ENCODE measurements at places on chromosomes 1 and 21.

DNA sequence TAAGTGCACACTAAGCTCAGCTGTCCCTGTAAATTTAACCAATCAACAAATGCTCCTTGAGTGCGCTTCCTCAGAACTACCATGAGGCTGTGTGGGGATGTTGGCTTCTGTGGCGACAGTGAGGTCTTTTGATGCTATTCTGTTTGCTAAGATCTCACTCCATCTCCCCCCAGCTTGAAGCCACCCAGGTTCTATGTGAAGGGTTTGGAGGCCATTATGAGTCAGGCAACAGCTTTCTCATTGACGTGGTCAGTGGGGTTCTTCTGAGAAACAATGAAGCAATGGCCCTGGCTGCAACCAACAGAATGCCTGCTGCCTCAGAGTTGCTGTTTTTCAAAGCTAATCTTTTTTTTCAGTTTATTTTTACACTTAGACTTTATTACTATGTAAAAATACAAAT lies 205.5 kb downstream of the PTBP2 start:
- no peak for DNase-seq

DNA sequence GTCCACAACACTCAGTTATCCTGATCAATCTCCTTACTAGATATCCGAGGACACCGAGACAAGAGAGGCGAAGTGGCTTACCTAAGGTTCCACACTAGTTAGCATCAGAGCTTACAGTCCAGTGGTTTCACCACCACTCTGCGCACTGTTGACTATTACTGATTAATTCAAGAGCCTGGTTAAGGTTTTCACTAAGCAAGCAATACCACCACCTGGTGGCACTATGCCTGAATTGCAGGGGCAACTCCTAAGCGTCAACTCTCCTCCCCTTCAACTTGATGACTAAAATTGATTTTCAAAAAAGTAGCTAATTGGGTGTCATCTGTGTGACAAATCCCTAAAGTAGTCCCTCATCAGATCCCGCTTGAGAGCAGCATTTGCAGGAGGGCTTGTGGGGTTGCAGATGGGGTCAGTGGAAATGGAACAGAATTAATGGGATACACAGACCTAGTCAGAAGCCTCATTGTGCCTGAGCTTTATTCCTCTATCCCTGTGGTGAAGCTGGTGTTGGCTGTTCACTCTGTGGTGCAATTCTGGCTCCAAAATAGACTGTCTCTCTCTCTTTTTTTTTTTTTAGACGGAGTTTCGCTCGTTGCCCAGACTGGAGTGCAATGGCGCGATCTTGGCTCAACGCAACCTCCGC lies 9.1 kb downstream of the TTC22 start:
- peak; percentile 54 for DNase-seq

- DNase-seq, result no peak
These were observed 81.5 kb upstream of the EDEM3 start for GRCh38 chr1:184836141-184836540.

DNA sequence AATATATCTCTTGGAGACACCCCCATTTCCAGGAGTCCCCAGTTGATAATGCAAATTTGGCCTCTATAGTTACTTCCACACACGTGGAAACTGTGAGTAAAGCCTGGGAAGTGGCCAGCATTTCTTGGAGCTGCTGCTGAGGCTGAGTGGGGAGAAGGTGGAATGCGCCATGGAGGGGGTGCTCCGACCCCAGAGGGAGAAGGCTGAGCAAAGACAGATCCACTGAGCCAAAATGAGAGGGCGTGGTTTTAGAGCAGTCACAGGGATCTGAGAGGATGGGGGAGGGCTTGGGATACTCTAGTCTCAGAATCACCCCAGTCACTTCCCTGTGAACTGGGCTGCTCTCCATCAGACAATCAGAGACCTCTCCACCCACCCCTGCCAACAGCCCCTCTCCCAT lies 38.7 kb downstream of the TRIM62 start:
- DNase-seq, result no peak

DNA sequence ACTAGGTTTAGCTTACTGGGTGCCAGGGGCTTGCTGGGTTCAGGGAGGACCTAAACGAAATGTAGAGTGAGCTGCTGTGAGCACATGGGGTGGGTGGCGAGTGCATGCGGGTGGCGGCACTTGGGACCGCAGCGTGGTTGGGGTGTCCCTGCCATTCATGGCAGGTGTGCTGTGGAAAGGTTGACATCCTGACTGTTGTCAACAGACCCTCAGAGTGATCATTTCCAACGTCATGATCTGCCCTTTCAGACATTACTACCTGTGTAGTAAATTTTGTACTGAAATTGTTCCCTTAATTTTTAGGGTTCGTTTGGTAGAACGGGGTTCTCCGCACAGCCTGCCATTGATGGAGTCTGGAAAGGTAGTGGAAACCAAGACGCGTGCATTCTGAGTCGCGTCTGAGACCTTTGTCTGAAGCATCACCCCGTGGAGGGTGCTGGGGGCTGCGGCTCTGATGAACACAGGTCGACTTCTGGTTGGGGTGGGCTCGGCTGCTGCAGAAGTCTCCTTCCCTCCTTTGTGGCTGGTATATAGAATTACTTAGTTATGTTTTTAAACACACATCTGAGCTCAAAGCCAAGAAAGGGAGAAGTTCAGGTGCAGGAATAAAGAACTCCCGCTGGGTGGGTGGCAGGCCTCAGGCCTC lies 43.3 kb downstream of the S100B start:
- no peak for DNase-seq

- no peak for DNase-seq
These were observed 29.6 kb downstream of the NBPF3 start for GRCh38 chr1:21469581-21469980.

GRCh38 chr1:242467556-242468145 lies 56.8 kb downstream of the PLD5 start:
- peak; percentile 59 for DNase-seq

- no peak for DNase-seq
These were observed 56.7 kb downstream of the SRSF11 start for GRCh38 chr1:70277875-70278274.

DNA sequence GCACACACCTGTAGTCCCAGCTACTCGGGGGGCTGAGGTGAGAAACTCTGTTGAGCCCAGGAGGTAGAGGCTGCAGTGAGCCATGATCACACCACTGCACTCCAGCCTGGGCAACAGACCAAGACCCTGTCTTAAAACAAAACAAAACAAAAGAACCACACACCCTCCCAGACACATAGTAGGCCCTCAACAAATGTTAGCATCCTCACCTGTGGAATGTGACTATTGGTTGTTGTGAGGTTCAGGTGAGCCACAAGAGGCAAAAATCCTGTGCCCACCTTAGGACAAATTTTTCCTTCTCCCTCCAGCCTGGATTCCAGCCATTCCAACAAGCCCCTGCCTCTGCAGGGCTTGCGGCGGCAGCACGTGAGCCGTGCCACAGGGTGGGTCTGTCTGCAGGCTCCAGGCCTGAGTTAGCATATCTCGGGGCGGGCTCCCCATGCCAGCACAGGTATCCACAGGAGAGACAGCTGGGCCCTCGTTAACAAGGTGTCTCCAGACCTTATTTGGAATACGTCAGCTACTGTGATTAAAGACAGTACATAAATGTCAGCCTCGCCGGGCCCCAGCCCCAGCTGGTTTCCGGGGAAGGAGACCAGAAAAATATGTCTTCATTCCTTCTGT lies 17.4 kb downstream of the C1QB start:
- DNase-seq, result no peak

DNA sequence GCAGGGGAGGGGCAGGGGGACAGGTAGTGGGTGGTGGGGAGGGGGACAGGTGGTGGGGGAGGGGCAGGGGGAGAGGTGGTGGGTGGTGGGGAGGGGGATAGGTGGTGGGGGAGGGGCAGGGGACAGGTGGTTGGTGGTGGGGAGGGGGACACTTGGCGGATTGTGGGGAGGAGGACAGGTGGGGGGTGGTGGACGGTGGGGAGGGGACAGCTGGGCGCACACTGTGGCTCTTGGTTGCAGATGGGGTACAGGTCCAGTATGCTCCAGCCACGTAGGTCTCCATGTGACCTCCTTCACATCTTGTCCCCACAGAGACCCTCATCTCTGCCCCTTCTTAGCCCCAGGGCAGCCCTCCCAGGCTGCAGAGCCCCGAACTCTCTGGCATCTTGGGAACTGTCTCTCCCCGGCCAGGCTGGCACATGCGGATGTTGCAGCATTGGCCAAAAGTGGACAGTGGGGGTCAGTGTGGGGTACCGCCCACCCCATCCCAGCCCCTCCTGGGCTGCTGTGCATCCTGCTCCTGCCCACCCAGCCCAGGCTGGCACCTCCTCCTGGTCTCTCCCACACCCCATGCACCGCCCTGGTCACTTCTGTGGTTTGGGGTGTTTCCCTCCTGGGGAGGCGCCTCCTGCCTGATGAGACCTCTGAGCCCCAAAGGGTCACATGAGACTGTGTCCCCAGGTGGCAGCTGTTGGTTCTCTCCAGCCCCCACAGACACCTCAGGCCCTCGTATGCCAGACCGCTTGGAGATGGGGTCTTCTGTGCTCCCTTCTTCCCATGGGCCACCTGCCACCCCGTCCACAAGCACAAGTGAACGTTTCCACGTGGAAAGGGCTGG lies 7.6 kb upstream of the SLC19A1 start:
- no peak for DNase-seq

GRCh38 chr1:209937996-209938959 lies at the start of gene SYT14:
SYT14 (plus strand) TSS chr1:209938217; CDS start chr1:209938265, 48 bp downstream.
- peak; percentile 59 for DNase-seq

- DNase-seq, result no peak
These were observed 17.7 kb upstream of the RAB3B start for GRCh38 chr1:52008071-52008809.

GRCh38 chr21:31548688-31549087 lies 110.8 kb upstream of the SOD1 start:
- DNase-seq, result no peak

DNA sequence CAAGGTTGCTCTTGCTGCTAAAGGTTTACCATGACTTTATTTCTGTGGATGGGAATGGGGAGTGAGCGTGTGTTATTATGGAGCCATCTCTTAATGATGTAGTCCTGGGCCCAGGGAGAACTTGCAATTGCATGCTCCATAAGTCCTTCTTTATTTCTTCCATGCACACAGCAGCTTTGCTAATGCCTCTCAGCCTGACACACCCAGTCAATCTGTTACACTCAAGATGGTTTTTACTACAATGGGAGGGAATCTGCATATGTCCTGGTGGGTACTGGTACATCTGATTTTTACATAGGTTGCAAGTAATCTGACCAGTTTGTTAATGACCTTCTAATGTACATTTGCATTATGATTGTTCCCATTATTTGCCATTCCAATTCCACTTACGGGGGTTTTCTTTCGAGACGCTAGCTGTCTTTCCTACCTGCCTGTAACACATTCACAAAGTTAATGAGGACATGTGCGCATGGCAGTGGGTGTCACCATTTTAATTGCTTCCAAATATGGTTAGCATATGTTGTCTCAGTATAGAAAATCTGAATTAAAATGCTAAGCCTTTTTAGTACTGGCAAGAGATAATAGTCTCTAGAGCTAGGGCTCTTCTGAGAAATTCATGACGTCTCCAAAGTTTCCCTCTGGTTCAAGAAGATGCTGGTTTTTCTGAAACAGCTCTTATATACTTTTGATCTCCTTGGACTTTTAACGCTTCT lies 188.2 kb downstream of the GRIK1 start:
- no peak for DNase-seq

DNA sequence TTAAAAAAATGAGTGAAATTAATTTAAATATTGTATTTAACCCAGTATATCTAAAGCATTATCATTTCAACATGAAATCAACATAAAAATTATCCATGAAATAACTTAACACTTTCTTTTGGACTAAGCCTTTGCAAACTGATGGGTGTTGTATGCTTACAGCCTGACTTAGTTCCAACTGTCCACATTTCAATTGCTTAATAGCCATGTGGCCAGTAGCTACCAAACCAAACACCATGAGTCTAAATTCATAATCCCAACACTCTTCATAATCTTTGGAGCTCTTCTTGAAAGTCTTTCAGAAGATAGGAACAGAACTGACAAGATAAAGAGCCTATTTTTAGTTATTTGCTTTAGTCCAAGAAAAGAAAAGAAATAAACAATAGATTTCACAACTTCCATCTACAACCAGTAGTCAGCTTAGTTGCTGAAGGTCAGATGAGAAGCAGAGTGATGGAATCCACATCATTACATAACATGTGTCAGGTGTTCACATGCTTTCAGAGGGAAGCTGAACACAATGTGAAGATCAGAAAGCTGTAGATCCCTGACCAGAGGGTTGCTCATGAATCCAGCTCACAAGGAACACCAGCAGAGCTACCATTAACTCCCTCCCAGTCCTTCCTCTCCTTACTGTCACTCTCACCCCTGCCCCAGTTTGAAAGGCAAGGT lies 144.0 kb upstream of the ZNF648 start:
- no peak for DNase-seq

DNA sequence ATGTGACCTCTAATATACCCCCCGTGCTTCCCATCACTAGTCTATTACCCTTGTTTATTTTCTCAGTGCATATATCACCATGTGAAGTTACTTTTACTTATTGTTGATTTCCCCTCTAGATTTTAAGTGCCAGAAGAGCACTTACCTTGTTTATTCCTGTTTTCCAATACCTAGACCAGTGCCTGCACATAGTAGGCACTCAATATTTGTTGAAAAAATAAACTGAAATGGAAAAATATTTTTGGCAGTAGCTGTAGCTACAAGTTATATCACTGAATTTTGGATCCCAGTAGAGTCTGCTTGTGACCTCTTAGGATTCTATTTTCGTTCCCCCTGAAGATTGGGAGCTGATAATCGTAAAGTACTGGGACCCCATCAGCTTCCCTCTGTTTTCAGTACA lies 32.0 kb upstream of the FOXE3 start:
- no peak for DNase-seq

DNA sequence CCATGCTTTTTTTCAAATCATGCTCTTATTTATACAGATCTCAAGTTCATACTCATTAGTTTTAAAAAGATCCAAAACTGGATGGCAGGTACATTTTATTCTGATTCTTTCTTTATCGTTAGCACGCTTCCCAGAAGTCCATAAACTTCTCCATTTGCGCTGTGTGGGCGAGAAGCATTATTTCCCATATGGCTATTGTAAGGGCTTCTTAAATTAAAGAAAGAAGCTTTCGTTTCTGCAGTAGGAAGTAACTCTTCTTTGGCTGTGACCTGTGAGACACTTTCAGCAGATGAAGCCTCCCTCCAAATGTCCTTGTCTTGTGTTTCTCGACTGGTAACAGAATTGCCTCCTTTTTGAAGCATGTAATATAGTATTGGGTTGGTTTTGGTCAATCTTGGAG lies 100.2 kb downstream of the NRIP1 start:
- no peak for DNase-seq

GRCh38 chr21:43311301-43311817 lies 115.6 kb downstream of the SIK1 start:
- no peak for DNase-seq

DNA sequence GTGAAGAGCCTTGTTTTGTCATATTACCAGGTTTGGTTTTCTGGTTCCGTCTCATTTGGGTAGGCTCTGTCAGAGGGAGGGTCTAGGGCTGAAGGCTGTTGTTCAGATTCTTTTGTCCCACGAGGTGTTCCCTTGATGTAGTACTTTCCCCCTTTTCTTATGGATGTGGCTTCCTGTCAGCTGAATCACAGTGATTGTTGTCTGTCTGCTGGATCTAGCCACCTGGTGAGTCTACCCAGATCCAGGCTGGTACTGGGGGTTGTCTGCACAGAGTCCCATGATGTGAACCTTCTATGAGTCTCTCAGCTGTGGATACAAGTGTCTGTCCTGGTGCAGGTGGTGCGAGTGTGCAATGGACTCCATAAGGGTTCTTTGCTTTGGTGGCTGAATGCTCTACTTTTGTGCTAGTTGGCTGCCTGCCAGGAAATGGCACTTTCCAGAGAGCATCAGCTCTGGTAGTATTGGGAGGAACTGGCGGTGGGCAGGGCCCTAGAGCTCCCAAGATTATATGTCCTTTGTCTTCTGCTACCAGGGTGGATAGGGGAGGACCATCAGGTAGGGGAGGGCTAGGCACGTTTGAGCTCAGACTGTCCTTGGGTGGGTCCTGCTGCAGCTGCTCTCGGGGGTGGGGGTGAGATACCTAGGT lies 246.0 kb downstream of the RYR2 start:
- DNase-seq, result no peak
